GM23338 (cell line): ENCODE measurements at places on chromosomes 12 and 14. TPM values are rescaled to one million over a fixed set of nuclear protein-coding genes. Genes with fewer than 3 reads are reported as not detected.

Gene PPP1R3E
- total RNA-seq, result 0.66 and 2.3 TPM in 2 replicates

Gene PPM1H
- 41.2 and 41.3 TPM in 2 replicates for total RNA-seq

Gene ZNF641
- total RNA-seq, result 5.3 and 7.2 TPM in 2 replicates

Gene SERPINA4
- not detected in 2 replicates for total RNA-seq

GRCh38 chr14:24162093-24162492, 1.0 kb downstream of the IRF9 start:
- no peak for DNase-seq

DNA sequence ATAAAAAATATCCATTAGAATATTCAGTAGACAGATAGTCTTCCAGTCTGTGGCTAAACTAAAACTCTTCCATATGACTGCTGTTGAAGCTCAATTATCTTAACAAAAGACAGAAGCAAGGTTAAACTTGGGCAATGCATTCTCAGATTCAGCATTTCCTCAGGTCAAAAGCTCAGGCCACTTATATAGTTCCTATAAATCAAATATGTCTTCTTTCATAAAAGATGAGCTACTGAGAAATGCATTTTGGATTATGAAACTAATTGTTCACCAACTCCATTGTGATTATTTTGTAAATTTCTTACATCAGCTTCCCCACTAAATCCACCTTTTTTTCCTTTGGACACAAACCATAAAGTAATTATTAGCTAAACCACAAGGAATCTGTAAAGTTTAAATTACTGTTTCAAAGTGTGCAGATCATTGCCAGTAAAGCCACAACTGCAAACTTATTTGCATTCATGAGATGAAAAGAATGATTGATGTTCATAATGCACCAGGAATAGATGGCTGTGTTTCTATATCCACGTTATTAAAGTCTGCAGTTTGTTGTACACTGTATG, 224.4 kb downstream of the FBXL14 start:
- DNase-seq, result no peak

- DNase-seq, result peak; percentile 64
Observed at GRCh38 chr14:105019861-105020814, 745 bp downstream of the CDCA4 start.

DNA sequence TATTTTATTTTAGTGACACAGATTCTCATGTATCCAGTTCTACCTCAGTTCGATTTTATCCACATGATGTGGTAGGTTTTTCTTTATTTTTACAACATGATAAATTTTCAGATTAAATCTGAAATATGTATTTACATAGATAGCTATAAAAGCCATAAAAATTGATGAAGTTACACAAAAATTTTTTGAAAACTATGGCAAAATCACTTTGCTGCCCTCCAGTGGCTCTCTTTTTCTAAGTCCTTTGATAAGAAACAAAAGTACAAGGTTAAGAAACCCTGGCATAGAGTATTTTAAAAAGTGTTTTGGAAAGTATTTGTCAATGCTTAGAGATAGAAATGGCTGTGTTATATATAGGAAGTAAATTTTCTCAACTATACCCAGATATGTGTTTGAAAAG, 104.2 kb downstream of the PCNX1 start:
- DNase-seq, result no peak

- no peak for DNase-seq
Observed at GRCh38 chr12:132078190-132078589, 65.9 kb downstream of the DDX51 start.
